ENCODE measurements at places on chromosomes 3 and 15.

- H3K4me1 ChIP-seq, result no peaks in the 10 kb centered on the region
- H3K4me3 ChIP-seq, result no peak overlapping the region
- H3K27ac ChIP-seq, result no peak overlapping the region
- peaks cover 36% of the 10 kb centered on the region for H3K27me3 ChIP-seq
- no peak for DNase-seq
These were observed 16.5 kb downstream of the ALPK3 start for GRCh38 chr15:84833447-84834228.

GRCh38 chr3:57706462-57706861, 13.6 kb upstream of the DENND6A start:
- H3K36me3 ChIP-seq, result no peaks in the 10 kb centered on the region
- H3K4me3 ChIP-seq, result no peak overlapping the region
- H3K27me3 ChIP-seq, result no peaks in the 10 kb centered on the region
- H3K4me1 ChIP-seq, result no peaks in the 10 kb centered on the region
- no peak overlapping the region for H3K27ac ChIP-seq
- no peak for DNase-seq

DNA sequence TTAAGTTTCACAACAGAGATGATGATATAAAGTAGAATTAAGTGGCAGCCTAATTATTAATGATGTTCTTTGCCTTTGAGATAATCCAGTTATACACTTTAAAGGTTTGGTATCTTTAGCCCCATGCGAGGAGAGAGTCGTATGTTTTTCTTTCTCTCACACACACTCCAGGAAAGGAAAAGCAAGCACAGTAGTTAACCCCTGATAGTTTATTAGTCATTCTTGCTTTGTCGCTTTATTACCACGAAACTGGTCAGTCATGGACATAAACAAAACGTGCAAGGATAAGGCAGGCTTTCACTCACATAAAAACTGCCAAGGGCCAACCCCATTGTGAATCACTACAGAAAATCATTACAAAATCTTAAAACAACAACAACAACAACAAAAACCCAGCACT, 866.9 kb downstream of the FHIT start:
- H3K36me3 ChIP-seq, result no peaks in the 10 kb centered on the region
- H3K4me1 ChIP-seq, result no peaks in the 10 kb centered on the region
- no peak for DNase-seq
- no peak overlapping the region for H3K4me3 ChIP-seq

DNA sequence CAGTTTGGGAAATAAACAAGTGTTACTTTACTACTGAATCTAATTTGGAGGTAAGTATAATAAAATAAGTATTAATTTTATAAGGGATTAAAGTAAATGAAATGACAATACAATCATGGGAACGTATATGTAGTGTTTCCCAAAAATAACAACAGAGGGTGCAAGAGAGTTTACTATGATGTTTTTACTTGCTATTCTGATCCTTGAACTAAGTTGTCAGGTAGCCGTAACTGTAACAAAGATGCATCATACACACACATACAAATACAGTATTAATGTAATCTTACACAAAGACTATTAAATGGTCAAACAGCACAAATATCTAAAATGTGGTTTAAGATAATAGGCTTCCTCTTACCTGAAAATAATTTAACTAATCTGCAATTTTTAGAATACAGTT, 311.4 kb downstream of the TBC1D5 start:
- no peaks in the 10 kb centered on the region for H3K36me3 ChIP-seq
- H3K27me3 ChIP-seq, result no peaks in the 10 kb centered on the region
- no peaks in the 10 kb centered on the region for H3K4me1 ChIP-seq
- H3K27ac ChIP-seq, result no peak overlapping the region
- no peak overlapping the region for H3K4me3 ChIP-seq

GRCh38 chr3:6921066-6921465, 60.2 kb downstream of the GRM7 start:
- no peaks in the 10 kb centered on the region for H3K27me3 ChIP-seq
- H3K4me3 ChIP-seq, result no peak overlapping the region
- no peaks in the 10 kb centered on the region for H3K4me1 ChIP-seq
- no peak overlapping the region for H3K27ac ChIP-seq
- H3K36me3 ChIP-seq, result no peaks in the 10 kb centered on the region

- H3K27me3 ChIP-seq, result peaks cover 15% of the 10 kb centered on the region
- peaks cover 3% of the 10 kb centered on the region for H3K4me1 ChIP-seq
- no peak overlapping the region for H3K27ac ChIP-seq
- no peaks in the 10 kb centered on the region for H3K36me3 ChIP-seq
- H3K4me3 ChIP-seq, result no peak overlapping the region
These were observed 48.4 kb downstream of the CCNL1 start for GRCh38 chr3:157111518-157111917.

DNA sequence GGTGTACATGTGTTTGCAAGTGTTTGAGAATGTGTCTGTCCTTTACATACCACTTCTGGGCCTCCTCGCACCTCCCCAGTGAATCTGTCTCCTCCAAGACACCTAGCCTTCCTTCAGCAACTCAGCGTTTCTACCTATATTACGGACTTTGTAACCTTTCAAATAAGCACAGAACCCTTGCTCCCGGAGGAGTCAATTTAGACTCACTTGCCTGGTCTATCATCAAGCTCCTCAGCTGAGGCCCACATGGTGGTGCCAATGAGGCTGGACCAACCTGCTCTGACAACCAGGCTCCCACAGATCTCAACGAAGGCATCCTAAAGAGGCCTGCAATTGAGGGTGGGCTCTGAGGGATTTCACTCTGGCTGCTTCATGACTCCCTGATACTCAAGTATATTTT, 32.8 kb upstream of the TIMP4 start:
- H3K4me1 ChIP-seq, result peaks cover 18% of the 10 kb centered on the region
- no peak overlapping the region for H3K27ac ChIP-seq
- H3K36me3 ChIP-seq, result no peaks in the 10 kb centered on the region
- H3K27me3 ChIP-seq, result peaks cover 8% of the 10 kb centered on the region

GRCh38 chr3:160885791-160886286, 129.8 kb downstream of the PPM1L start:
- no peak overlapping the region for H3K27ac ChIP-seq
- no peak for DNase-seq
- H3K4me3 ChIP-seq, result no peak overlapping the region
- no peaks in the 10 kb centered on the region for H3K36me3 ChIP-seq
- H3K4me1 ChIP-seq, result no peaks in the 10 kb centered on the region

GRCh38 chr3:66998113-66998903, at the start of gene KBTBD8:
KBTBD8 (plus strand) TSS chr3:66998307; CDS start chr3:66998356, 49 bp downstream.
- H3K4me3 ChIP-seq, result peak within 1 kb of the TSS; percentile 93
- H3K27ac ChIP-seq, result peak within 1 kb of the TSS; percentile 89
- peaks cover 5% of the 10 kb centered on the region for H3K36me3 ChIP-seq
- H3K27me3 ChIP-seq, result peaks cover 16% of the 10 kb centered on the region

DNA sequence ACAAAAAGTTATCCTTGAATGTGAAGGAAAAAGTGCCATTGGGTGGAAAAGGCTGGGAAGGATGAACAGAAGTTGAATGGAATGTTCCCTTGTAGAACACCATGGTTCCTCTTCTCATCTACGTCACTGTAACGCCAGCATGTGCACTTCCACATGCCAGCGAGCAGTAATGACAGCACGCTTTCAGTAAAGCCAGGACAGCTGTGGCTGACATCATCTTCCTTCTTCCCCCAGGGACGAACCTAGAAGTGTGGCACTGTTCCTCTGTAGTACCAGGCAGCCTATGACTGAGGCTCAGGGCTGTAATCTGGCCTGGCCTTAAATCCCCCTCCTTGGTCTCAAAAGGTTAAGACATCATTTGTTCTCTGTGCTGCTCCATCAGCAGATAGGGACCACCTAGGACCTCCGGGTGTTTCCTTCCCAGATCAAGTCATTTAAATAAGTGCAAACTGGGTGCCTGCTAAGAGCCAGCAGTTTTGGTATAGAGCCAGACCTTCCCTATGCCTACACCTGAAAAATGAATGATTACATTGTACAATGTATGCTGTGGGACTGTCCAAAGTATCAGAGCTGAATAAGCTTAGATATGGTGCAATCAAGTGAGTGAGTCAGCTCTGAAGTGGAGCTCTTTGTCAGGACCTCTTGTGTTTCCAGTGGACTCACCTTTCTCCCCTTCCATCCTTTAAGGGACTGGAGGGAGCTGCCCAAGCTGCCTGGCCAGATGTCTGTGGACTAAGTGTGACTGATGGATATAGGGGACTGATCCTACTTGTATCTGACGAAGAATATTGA, 5.6 kb upstream of the SRPRB start:
- DNase-seq, result no peak
- H3K27me3 ChIP-seq, result peaks cover 31% of the 10 kb centered on the region
- peaks cover 2% of the 10 kb centered on the region for H3K4me1 ChIP-seq
- H3K4me3 ChIP-seq, result no peak overlapping the region

All from activated naive CD4-positive, alpha-beta T cell treated with anti-CD3 and anti-CD28 coated beads, Interleukin-2, amount 10 ng/mL, durations not matched to agents 7 days and 5 days (primary cell).